ENCODE measurements at places on chromosomes 11 and 22.
A peak's percentile ranks its signal among the peaks of the same experiment; 100 is the strongest.

DNA sequence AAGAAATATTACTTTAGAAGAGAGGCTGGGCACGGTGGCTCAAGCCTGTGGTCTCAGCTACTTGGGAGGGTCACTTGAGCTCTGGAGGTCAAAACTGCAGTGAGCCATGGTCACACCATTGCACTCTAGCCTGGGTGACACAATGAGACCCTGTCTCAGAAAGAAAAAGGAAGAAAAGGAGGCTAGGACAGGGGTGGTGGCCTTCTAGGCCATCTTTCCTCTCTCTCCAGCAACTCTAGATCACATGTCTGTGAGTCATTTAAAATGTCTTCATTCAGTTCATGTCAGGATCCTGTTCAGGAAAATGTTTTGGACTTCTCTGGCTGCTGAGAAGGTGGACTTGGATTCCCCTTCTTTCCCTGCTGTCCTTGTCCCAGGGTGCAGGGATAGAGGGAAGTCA is 53.3 kb downstream of the PPFIA1 start:
- DNase-seq, result no peak

DNA sequence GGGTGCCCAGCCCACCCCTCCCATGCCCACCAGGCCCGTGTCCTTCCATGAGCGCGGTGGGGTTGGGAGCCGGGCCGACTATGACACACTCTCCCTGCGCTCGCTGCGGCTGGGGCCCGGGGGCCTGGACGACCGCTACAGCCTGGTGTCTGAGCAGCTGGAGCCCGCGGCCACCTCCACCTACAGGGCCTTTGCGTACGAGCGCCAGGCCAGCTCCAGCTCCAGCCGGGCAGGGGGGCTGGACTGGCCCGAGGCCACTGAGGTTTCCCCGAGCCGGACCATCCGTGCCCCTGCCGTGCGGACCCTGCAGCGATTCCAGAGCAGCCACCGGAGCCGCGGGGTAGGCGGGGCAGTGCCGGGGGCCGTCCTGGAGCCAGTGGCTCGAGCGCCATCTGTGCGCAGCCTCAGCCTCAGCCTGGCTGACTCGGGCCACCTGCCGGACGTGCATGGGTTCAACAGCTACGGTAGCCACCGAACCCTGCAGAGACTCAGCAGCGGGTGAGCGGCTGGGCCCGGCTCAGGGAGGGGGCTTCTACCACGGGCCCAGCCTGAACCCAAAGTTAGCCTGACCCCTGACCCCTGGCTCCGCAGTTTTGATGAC is 3.0 kb downstream of the PKP3 start:
- no peak for DNase-seq

GRCh38 chr11:28966951-28967350 is 858.8 kb downstream of the METTL15 start:
- DNase-seq, result no peak

- DNase-seq, result no peak
Measured at GRCh38 chr11:2477936-2478335, 33.1 kb downstream of the KCNQ1 start.

- no peak for DNase-seq
Measured at GRCh38 chr11:36095716-36096115, 151.9 kb downstream of the LDLRAD3 start.

DNA sequence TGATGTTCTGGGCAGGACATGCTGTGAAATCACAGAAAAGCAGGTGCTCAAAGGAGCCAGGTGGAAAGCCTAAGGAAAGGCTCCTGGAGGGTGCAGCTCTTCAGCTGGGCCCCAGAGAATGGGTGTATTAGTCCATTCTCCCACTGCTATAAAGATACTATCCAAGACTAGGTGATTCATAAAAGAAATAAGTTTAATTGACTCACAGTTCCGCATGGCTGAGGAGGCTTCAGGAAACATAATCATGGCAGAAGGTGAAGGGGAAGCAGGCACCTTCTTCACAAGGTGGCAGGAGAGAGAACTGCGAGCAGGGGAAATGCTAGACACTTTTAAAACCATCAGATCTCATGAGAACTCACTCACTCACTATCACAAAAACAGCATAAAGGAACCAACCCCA is 43.1 kb upstream of the DEUP1 start:
- peak; percentile 75 for DNase-seq

DNA sequence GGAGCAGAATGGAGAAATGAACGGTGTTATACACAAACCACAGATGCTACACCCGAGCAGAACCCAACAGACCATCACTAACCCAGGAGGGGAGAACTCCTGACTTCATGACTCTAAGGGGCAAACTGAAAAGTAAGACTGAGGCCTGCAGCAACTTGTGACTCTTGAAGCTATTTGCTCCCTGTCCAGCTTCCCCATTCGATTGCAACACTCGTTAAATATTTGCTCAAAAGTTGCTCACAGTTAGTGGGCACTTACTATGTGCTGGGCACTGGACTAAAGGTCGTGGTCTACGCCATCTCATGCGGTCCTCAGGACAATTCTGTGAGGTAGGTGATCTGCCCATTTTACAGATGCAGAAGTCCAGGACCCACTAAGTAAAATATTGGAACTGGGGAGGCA is 9.5 kb upstream of the ADA2 start:
- DNase-seq, result no peak

- no peak for DNase-seq
Measured at GRCh38 chr11:45193695-45194094, 47.3 kb downstream of the PRDM11 start.

Measured in SHP77 treated with DMSO at 0.1 percent for 48 hours (cell line).